Esophagus squamous epithelium (tissue), 5 donors: ENCODE measurements at places on chromosomes 2 and 18.

GRCh38 chr2:176560296-176560695 is 291.1 kb downstream of the MTX2 start:
- DNase-seq = no peak

DNA sequence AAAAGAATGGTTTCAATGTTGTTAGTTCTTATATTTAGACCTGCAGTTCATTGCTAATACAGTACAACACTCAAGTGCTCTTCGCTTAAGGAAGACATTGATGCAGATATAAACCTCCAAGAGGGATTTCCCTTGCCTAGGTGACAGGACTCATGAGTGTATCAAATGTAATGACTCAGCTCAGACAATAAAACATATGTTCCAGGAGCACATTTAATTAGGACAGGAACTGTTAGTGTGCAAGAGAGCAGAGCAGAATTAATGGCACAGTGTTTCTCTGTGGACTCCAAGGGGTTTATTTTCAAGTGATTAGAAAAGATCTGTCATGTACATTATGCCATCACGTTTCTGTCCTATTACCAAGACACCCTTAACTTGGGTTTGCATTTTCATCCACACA is 375.0 kb downstream of the LRRTM4 start:
- DNase-seq = no peak

DNA sequence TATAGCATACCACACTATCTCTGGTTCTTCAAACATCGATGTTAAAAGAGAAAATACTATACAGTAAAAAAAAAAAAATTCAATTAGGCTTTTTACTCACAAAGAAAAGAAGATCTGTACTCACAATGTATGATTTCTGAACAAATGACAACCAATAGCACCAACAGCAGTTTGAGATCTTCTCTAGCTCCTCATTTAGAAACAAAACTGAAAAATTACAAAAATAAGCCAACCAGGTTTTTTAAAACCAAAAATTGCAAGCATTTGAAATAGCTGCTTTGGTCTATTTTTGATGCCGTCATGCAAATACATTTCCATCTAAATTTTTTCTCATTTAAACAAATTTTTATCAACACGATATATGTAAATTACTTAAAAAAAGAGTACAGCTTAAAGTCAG is 34.3 kb upstream of the RALBP1 start:
- DNase-seq = no peak

GRCh38 chr2:54191361-54192135 is 64.5 kb downstream of the TSPYL6 start:
- DNase-seq = no peak

GRCh38 chr18:37465958-37466357 is 99.6 kb downstream of the CELF4 start:
- no peak for DNase-seq

GRCh38 chr2:64455545-64455944 is 1.6 kb downstream of the LGALSL start:
- DNase-seq = no peak

DNA sequence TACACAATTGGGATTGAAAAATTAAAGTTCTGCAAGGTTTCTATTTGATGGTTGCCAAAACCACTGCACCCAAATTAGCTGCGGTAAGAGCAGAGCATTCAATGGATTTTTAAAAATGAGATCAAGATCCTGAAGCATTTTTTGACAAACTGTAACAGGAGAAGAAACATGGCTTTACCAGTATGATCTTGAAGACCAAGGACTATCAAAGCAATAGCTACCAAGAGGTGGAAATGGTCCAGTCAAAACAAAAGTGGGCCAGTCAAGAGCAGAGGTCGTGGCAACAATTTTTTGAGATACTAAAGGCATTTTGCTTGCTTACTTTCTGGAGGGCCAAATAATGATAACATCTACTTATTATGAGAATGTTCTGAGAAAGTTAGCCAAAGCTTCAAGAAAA is 186.8 kb downstream of the RDH14 start:
- DNase-seq = no peak

GRCh38 chr18:2911533-2911932 is 64.7 kb downstream of the EMILIN2 start:
- no peak for DNase-seq

DNA sequence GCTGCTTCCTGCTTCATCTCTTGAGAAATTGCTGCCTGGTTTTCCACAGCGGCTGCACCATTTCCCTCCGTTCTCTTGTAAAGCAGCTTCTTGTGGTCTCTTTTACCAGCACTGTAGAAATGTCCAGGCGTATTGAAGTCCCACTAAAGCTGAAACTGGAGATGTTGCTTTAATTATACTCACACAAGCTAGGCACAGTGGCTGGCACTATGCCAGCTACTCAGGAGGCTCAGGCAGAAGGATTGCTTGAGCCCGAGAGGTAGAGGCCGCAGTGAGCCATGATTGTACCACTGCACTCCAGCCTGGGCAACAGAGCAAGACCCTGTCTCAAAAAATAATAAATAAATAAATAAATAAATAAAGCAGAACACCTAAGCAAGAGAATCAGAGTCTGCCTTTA is 19.2 kb upstream of the ATP9B start:
- no peak for DNase-seq

DNA sequence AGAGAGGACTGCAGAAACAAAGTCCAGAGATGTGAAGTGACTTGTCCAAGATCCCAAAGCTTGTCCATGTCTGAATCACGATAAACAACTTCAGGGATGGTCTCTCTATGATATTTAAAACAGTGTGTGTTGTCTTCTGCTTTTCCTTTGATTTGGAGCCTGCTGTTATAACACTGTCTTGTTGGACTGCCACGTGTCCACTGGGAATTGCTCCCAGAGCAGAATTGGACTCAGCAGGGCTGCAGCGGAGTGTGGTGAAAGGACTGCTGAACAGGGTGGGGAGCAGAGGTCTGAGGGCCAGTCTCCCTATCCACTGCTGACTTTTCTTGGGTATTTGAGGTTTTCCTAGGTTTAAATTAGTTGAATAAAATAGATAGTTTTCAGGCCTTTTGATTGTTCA is 68.3 kb downstream of the IL1R2 start:
- no peak for DNase-seq

DNA sequence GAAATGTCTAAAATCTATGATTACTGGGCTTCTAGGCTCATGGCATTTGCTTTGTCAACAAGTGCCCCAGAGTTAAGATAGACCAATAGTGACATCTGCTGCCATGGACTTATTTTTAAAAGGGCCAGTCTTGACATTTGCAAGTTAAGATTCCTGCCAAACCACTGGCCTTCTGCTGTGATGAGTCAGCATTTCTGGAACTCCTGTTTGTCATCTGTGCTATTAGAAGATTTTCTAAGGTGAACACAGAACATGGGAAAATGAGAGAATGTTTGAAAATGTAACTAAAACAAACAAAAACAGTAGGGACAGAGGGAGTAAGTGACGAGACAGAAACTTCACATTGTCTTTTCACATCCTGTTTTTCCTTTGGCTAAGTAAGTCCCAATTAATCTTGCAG is 93.7 kb upstream of the WDR75 start:
- no peak for DNase-seq

DNA sequence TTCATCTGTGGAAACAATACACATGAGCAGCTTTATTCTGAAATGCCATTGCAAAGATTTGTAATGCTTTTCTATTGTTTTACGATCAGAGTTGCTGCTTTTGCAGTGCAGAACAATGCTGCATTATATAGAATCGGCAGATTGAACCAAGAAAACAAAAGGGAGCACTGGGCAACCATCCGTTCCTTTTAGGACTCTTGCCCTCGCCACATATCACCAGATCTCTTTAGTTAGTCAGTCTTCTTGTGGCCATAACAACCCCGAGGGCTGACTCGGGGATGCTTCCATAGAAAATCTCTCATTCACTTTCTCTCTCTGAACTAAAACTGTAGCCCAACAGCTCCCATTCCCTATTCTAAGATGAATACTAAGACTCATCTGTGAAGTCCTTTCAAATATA is 340.4 kb downstream of the NRXN1 start:
- no peak for DNase-seq

DNA sequence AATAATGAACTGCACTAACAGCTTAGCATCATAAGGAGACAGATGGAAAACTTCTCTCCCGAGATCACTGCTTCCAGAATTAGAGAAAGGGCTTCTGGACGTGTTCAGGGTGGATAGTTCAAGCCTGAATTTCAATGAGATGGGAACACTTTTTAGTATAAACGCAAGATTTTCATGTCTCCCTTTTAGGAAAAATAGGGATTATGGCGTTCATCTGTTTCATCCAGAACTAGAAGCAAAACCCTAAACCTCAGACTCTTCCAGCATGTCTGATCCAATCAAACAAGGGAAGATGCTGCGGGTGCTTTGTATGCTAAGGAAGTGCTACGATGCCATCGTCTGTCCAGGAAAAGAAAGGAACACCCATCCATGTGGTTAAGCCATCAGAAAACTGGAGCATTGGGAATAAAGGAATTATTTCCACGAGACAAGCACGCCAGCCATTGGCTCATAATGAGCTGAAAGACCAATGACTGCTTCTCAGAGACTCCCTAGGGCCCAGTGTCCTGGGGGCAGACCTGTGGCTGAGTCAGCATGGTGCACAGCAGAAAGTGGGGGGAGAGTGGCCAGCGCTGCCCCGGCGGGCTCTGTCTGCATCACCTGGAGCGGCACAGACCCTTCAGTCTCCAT is 65.9 kb upstream of the AFF3 start:
- no peak for DNase-seq

DNA sequence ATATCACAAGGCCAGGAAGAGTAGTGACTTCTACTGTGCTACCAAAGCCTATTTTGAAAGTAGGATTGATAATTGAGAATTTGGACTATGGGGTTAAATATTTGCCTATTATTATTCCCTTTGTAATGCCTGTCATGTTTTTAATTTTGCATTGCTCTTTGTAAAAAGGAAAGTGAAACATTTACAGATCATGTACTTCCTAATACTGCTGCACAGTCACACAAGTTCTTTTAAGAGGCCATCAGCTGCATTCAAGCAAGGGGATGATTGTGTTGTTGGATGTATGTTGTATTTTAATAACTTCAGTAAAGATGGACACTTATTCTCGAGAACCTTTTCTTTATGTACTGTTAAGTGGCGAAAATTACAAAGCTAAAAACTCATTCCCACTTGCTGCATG is 70.1 kb downstream of the PLEKHA3 start:
- no peak for DNase-seq

DNA sequence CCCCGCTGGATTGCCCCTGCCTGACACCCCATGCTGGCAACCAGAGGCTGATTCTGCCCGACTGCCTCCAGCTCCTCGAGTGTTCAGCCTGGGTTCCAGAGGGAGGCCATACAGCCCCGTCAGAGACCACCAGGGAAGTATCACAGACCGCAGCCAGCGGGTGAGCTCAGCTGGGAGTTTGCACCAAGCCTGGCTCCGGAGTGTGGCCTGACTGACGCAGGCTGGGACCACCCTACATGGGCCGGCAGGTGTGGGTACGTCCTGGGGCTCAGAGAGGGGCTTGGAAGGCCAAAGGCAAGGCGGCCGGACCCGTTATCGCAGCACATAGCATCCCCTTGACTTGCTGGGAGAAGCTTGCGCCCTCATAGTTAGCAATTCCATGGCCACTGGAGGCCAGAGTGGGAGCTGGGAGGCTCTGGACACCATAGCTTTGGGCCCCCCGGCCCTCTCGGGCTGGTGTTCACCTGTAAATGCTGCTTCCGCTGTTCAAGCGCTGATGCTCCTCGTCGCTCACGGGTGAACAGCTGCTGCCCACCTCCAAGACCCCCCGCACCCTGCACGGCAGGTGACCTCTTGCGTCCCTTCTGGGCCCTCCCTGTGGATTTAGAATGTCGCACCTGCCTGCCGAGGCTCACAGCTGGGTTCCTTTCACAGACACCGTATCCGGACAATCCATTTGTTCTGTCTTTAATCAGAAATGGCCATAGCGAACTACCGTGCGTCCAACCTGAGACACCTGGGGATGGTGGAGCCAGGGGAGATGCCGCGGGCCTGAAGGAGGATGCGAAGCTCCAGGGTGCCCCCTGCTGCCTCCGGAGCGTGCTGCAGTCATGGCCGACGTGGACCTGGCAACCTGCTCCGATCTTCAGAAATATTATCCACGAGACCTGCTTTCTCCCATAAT is 31.2 kb upstream of the SLC66A3 start:
- no peak for DNase-seq

DNA sequence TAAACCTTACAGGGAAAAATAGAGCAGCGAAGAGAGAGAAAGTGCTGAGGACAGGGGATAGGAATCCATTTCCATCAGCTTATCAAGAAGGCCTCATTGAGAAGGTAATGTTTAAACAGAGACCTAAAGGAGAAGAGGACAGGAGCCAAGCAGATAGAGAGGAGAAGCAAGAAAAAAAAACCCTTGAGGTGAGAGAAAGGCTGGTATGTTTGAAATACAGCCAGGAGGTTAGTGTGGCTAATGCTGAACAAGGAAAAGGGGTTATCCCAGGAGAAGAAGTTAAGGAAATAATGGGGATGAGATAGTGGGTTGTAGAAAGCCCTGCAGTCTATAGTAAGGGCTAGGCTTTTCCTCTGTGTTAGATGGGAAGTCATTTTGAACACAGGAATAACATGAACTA is 90.8 kb downstream of the GRB14 start:
- DNase-seq = no peak

- no peak for DNase-seq
Observed at GRCh38 chr2:133666621-133667020, 98.4 kb upstream of the NCKAP5 start.

DNA sequence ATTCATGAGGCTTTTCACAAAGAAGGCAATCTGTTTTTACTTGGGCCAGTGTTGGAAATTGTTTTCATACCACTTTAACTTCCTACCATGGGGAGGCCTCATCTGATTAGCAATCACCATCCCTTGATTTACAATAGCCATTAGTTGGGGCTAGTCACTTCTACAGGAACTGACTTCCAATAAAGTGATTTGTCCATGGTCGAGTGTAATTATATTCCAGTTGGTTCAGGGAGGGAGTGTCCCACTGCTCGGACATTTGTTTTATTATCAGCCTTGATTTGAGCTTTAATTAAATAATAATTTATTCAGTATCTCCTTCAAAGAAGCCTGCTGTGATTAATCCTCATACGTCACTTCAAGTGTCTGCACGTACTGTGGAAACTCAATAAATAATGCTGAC is 233.9 kb upstream of the CNTNAP5 start:
- no peak for DNase-seq

GRCh38 chr2:58140508-58141072 is 94.0 kb downstream of the VRK2 start:
- DNase-seq = no peak

- no peak for DNase-seq
Observed at GRCh38 chr2:65291216-65292105, 63.8 kb downstream of the ACTR2 start.

GRCh38 chr2:2748399-2749205 is 417.5 kb upstream of the MYT1L start:
- no peak for DNase-seq

DNA sequence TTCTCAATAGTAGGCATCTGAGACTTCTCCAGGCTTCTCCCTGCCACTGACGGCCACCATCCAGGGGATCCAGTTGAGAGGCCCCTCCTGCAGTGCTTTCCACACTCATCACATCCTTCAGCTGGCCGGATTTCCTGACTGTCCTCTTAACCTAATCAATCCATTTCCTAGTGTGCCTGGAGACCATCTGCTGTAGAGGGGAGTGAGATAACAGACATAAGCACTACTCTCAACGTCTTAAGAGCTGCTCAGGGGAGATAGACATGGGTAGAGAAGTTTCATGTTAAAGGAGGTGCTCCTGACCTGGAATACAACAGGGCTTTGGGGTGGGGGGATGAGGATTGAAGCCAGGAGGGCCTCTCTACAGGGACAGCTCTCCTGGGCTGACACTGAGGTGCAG is 14.2 kb downstream of the SPR start:
- DNase-seq = no peak

GRCh38 chr2:186515376-186515775 is 29.3 kb downstream of the ZC3H15 start:
- DNase-seq = no peak

GRCh38 chr18:72543357-72544055 is 636 bp downstream of the CBLN2 start:
- DNase-seq = no peak
